Vein endothelial cell (primary cell): ENCODE measurements at places on chromosomes 7 and 10. TPM values are rescaled to one million over a fixed set of nuclear protein-coding genes. Genes with fewer than 3 reads are reported as not detected.

Gene SEMA4G
- total RNA-seq = 1.9 and 2.9 TPM in 2 replicates

Gene CACNB2
- not detected in 2 replicates for total RNA-seq

Gene SPDYE6
- 0.33 TPM in 1 of 2 replicates, not detected in the other for total RNA-seq

Gene TMEM184A
- total RNA-seq = 0.10 and 0.33 TPM in 2 replicates
